ENCODE measurements at places on chromosomes 2 and 18.

GRCh38 chr2:140242889-140243288 lies 1462.7 kb upstream of the NXPH2 start:
- no peak for DNase-seq

GRCh38 chr2:95272299-95272751 lies 1.9 kb upstream of the PROM2 start:
- DNase-seq = no peak

DNA sequence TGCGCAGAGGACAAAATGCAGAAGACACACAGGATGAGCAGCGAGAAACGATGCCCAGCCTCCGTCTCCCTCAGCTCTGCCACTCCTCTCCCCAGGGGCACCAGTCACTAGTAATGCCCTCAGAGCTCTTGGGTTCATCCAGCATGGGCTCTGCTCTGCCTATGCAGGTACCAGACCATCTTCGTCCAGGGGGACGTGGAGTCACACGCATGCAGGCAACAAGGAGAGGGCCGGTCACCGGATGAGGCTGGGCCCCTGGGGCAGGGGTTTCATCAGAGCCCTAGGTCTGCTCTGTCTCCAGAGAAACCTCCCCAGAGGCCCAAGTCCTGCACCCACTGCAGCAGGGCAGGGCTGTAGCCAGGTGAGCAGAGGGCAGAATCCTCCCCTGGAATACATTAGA lies 23.9 kb downstream of the RAB31 start:
- no peak for DNase-seq

- DNase-seq = no peak
These were observed 17.3 kb upstream of the MTX2 start for GRCh38 chr2:176251928-176252327.

DNA sequence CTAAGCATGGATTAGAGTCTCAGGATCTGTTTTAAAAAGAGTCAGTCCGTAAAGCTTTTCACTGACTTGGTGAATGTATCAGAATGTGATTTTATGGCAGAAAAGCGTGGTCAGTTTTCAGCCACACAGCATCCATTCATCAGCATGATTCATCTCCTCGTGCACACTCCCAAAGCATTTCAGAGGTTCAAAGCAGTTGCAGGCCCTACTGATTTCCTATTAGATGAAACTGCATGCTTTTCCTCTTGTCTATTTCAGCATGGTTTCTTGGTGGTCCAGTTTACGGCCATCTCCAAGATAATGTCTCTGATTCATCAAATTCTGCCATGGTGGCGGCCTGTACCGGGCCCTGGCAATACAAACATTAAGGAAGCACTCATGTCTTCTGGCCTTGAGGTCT lies 4.8 kb upstream of the PARD6G start:
- no peak for DNase-seq

DNA sequence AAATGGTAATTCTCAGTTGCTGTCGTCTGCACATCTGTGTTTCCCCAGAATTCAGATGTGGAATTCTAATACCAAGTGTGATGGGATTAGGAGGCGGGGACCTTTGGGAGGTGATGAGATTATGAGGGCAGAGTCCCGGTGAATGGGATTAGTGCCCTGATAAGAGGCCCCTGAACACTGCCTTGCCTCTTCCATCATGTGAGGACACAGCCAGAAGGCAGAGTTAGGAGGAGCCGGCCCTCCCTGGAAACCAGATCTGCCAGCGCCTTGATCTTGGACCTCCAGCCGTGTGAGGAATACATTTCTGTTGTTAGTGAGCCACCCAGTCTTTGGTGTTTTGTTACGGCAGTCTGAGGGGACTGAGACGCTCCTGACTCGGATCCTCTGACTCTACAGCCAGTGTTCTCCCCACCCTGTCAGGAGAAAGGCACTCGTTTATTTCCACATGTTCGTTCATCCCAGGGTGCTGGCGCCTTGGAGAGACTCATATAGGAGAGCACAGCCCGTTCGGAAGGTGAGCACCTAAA lies 395.0 kb downstream of the ZNF516 start:
- DNase-seq = no peak
